ENCODE measurements at places on chromosomes 6 and 20. TPM values are rescaled to one million over a fixed set of nuclear protein-coding genes. Genes with fewer than 3 reads are reported as not detected.

GRCh38 chr6:68967549-68968300 lies 332.6 kb downstream of the ADGRB3 start:
- DNase-seq, result peak; percentile 32
- no peak overlapping the region for H3K27ac ChIP-seq
- no peak overlapping the region for H3K4me3 ChIP-seq
- H3K27me3 ChIP-seq, result no peaks in the 10 kb centered on the region
- no peaks in the 10 kb centered on the region for H3K4me1 ChIP-seq
- H3K36me3 ChIP-seq, result no peaks in the 10 kb centered on the region

DNA sequence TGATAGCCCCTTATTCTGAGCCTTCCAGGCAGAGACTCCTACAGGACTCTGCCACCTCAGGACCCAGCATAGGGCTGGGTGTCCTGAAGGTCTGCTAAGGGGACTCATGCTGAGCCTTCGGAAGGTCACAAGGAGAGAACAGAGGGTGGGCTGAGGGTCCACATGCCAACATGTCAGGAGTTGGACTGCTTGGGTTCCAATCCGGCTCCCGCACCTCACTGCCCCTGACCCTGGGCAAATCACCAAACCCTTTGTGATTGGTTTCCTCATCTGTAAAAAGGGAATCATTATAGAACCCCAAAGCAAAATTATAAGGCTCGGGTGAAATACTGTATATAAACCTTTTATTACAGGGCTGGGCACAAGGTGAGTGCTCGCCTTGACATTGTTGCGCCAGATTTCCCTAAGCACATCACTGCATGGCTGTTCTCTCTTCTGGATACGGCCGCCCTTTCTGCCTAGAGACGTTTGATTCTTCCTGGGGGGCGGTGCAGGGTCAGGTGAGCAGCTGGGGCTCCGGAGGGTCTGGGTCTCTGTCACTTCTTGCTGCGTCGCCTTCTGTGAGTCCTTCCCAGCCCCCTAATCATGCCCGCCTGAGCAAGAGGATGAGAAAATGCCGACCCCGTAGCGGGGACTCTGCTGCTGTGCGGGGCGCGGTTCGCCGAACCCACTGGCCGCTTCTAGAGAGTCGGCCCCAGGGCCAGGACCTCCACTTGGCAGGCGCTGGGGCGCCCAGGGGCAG lies 90.5 kb upstream of the EPB41L1 start:
- H3K36me3 ChIP-seq, result no peaks in the 10 kb centered on the region
- no peaks in the 10 kb centered on the region for H3K27me3 ChIP-seq
- peaks cover 12% of the 10 kb centered on the region for H3K4me1 ChIP-seq
- DNase-seq, result peak; percentile 73
- H3K27ac ChIP-seq, result peak overlapping the region; percentile 66

GRCh38 chr6:13380761-13381160 lies 52.4 kb upstream of the TBC1D7 start:
- no peak overlapping the region for H3K27ac ChIP-seq
- H3K4me3 ChIP-seq, result no peak overlapping the region
- DNase-seq, result no peak
- no peaks in the 10 kb centered on the region for H3K4me1 ChIP-seq

GRCh38 chr6:107589934-107590333 lies 100.0 kb downstream of the SOBP start:
- no peak for DNase-seq
- no peaks in the 10 kb centered on the region for H3K4me1 ChIP-seq
- no peaks in the 10 kb centered on the region for H3K36me3 ChIP-seq

- no peak overlapping the region for H3K27ac ChIP-seq
- peak overlapping the region; percentile 77 for H3K4me3 ChIP-seq
- H3K36me3 ChIP-seq, result peaks cover 22% of the 10 kb centered on the region
- H3K27me3 ChIP-seq, result no peaks in the 10 kb centered on the region
These were observed 1.7 kb downstream of the SLC2A4RG start for GRCh38 chr20:63741354-63741675.

The MYB gene
- total RNA-seq, result 0.36 TPM

The OLIG3 gene
- total RNA-seq, result not detected
